ENCODE measurements at places on chromosomes 12 and 14. TPM values are rescaled to one million over a fixed set of nuclear protein-coding genes. Genes with fewer than 3 reads are reported as not detected.

TROAP gene
- polyA plus RNA-seq, result 1.9 TPM

GRCh38 chr12:132608231-132609171 lies 1.9 kb downstream of the LRCOL1 start:
- DNase-seq, result no peak

GRCh38 chr12:68896881-68897540 lies 36.0 kb downstream of the CPM start:
- DNase-seq, result no peak

- DNase-seq, result no peak
Measured at GRCh38 chr14:100994082-100994481, 90.6 kb upstream of the RTL1 start.

GRCh38 chr12:52245962-52246569 lies 13.0 kb downstream of the KRT7 start:
- no peak for DNase-seq

ZCCHC8 gene
- polyA plus RNA-seq, result 13.2 TPM

DNA sequence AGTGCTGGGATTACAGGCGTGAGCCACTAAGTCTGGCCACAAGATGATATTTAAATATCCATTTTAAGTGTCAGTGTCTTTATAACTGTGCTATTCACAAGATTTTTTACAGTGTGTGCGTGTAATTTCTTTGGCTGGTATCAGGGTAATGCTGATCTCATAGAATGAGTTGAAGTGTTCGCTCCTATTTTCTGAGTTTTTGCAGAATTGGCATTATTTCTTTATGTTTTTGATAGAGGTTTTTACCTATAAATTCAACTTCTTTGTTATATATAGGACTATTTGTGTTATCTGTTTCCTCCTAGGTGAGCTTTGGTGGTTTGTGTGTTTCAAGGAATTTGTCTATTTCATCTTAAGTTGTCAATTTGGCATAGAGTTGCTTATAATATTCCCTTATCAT lies 45.6 kb downstream of the FOXN4 start:
- no peak for DNase-seq

DNA sequence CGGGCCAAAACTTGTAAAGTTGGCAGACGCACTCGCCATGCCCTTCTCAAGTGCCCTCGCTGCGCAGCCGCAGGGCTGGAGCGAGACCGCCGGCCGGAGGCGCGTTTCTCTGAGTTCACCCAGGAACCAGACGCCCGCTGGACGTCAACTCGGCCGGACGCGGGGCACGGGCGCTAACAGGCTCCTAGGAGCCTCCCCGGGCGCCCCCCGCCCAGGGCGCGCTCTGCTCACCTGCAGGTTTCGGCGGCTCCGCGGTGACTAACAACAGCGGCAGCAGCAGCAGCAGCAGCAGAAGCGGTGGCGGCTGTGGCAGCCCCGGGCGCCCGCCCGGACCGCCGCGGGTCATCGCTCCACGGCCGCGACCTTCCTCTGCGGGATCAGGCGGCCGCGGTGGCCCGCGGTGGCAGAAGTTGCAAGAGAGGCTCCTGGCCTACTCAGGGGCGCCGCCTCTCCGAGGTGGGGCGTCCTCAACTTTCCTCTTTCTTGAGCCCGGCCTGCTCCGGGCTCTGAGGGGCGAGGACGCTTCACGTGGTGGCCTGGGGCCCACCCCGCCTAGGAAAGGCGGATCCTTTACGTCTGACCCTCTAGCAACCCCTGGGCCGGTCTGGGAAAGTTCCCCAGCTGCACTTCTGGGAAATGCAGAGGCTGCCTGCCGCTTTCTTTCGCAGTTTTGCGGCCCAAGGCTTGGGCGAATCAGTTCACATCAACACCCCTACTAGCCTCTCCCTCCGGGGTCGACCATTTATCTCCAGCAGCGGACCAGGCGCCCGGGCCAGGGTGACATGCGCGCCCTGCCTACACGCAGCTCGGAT lies at the start of gene PLBD1:
PLBD1 (minus strand) TSS at position 533 of the 812 bp plus-strand sequence; CDS start at position 346, 187 bp downstream.
- no peak for DNase-seq

DNA sequence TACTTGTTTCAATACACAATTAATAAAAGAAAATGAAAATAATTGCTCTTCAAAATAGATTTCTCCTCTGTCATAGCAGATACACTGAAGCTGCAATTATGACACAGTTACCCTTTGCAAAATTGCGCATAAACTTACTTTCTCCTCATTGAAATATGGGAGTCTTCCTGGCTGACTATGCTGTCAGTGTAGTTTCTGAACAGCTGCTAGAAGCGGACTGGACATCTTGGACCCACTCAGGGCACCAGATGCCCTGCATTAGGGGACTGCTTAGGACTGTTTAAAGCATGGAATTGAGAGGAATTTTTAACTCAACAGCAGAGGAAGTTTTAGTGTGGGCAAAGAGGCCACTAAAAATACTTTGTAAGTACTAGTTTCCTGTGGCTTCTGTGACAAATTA lies 454.9 kb downstream of the ATP23 start:
- no peak for DNase-seq

DNA sequence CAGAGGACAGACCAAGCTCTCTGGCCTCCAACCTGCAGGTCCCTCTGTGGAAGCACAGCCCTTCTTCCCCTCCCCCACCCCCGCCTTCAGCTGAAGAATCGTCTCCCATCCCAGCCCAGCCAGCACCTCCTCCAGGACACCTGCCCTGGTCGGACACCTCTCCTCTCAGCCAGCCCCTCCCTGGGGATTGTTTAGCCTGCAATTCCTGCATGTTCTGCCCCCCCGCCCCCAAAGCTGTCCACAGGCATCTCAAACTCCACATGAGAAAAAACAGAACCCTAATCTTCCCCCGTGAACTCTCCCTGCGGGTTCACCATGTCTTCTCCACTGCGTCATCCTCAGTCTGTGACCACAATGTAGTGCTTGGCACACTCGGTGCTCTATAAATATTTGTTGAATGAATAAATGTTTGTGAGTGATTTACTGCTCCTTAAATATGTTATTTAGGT lies 24.1 kb downstream of the PRIMA1 start:
- DNase-seq, result no peak

TAS2R42 gene
- not detected for polyA plus RNA-seq

DNA sequence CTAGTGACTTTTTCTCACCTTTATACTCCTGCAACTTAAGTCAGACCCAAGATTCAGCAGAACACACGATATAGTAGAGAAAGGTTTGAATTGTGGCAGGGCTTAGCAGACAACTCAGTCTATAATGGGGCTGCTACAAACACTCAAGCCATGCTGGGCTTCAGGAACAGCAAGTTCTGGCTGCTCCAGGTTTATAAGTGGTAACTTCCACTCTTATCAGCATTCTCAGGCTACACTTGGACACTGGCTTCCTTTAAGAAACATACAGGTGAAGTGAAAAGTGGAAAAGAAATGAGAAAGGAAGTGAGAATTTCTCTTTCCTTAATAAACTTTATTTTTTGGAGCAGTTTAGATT lies 21.7 kb downstream of the PLEKHD1 start:
- DNase-seq, result no peak

MUCL1 gene
- not detected for polyA plus RNA-seq

- no peak for DNase-seq
Measured at GRCh38 chr12:51389302-51389999, 1.8 kb downstream of the GALNT6 start.

ZBTB42 gene
- 2.4 TPM for polyA plus RNA-seq

- DNase-seq, result no peak
Measured at GRCh38 chr12:9757433-9758025, 3.2 kb downstream of the CD69 start.

DNA sequence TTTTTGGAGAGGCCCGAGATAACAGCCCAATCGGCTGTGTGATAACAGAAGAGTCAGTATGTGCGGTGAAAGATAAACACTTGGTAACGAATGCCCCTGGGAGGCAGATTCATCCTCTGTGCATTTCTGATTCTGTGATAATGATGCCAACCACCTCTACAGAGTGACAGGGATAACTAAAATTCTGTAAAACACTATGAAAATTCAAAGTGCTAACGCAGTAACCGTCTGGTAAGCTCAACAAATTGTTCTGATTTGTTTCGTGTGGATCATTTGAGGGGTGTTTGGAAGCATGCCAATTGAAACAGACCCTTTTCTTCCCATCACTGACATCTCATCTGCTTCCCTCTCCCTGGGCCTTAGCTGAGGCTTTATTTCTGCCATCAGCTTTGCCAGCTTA lies 76.3 kb downstream of the ESR2 start:
- no peak for DNase-seq

- no peak for DNase-seq
Measured at GRCh38 chr12:113271853-113272561, 50.7 kb downstream of the TPCN1 start.

GRCh38 chr12:95788637-95789036 lies 1.9 kb downstream of the NTN4 start:
- no peak for DNase-seq

GRCh38 chr14:88919502-88919901 lies 95.1 kb downstream of the TTC8 start:
- DNase-seq, result no peak

DNA sequence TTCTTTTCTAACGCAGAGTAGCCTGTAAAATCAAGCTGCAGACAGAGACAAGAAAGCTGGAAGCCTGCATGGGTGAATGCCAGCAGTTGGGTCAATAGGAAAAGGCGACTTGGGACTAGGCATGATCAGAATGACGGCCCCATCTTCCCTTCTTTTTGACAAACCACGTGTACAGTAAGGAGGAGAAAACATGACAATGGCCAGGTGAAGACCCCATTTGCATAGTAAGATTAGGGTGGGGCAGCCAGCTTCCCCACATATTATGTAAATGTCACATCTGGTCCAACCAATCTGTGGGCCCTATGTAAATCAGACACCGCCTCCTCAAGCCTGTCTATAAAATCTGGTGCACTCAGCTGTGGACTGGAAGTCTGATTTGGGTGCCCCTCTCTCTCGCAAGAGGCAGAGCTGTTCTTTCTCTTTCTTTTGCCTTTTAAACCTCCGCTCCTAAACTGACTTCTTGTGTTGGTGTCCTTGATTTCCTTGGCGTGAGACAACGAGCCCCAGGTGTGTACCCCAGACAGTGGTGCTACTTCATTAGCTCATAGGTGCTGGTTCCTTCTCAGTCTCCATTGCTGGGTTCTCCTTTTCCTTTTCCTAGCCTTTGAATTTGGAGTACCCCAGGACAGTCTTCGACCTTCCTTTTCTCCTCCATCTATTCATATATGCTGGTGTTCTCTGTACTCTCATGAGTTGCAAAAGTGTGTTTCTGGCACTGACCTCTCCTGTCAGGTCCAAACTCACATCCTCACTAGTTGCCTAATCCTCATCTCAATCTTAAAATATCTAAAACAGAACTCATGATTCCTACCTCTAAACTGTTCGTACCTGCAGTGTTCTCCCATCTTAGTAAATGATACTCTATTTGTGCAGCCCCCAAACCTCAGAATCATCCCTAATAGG lies 9.4 kb upstream of the DHRS7 start:
- no peak for DNase-seq

DNA sequence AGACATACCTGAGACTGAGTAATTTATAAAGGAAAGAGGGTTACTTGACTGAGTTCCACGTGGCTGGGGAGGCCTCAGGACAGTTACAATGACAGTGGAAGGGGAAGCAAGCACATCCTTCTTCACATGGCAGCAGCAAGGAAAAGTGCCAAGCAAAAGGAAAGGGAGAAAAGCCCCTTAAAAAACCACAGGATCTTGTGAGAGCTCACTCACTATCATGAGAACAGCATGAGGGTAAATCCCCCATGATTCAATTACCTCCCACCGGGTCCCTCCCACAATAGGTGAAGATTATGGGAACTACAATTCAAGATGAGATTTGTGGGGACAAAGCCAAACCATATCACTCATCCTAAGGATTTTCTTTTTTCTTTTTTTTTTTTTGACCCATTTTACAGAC lies 177.8 kb upstream of the EEA1 start:
- DNase-seq, result no peak

GRCh38 chr14:62409626-62410300 lies 635.5 kb downstream of the KCNH5 start:
- no peak for DNase-seq

GRCh38 chr12:96241846-96242256 lies 47.7 kb downstream of the ELK3 start:
- DNase-seq, result peak; percentile 96

NTF3 gene
- not detected for polyA plus RNA-seq

DNA sequence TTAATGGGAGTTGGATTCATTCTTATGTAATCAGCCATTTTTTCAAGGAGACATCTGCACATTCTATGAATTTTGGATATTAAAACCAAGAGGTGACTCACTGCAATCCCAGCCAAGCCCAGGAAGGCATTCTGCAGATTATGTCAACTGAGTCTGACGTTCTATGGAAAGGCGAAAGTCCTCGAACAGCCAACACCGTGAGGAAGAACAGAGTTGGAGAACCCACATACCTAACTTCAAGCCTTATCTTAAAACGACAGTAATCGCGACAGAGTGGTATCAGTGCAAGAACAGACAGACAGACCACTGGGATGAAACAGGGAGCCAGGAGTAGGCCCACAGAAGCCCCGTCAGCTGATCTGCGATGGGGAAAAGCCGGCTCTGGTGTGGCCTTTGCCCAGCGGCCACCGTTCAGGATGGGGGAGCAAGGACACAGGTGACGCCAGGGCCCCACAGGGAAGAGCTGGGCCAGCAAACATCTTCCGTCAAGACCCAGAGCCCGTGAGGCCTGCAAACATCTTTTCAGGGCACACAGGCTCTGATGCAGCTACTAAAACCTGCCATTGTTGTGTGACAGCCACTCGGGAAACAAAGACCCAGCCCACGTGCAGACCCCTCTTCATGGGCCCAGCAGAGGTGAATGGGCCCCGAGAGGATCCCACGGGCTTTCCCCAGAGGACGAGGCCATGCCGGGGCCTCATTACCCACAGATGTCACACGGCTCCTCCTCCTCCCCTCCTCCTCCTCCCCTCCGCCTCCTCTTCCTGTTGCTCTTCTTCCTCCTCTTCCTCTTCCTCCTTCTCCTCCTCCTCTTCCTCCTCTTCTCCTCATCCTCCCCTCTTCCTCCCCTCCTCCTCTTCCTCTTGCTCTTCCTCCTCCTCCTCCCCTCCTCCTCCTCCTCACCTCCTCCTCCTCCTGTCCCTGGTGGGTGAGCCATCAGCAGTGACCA lies 277.6 kb downstream of the ADGRD1 start:
- no peak for DNase-seq

GRCh38 chr14:96792003-96792402 lies 5.2 kb upstream of the VRK1 start:
- DNase-seq, result no peak

DNA sequence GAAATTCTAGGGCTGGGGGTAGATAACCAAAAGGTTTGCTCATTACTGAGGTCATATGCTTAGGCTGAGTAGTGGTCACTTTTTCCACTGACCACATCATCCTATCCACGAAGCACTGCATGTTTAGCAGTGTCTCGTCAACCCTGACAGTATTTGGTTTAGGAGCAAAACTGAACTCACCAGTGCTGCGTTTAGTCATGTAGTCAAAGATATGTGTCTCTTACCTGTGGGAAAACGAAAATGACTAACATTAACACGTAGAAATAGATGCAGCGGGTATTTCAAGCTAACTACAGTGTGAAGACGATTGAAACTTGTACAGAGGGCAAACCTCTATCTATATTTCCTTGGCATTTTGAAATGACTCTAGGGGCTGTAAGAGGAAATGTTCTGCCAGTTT lies 34.6 kb downstream of the MTHFD1 start:
- no peak for DNase-seq

HOXC10 gene
- polyA plus RNA-seq, result not detected

PYM1 gene
- 54.2 TPM for polyA plus RNA-seq
